Stimulated activated CD8-positive, alpha-beta memory T cell treated with anti-CD3 and anti-CD28 coated beads, Interleukin-2, amount 100 ng/mL, for 1 hour (primary cell): ENCODE measurements at places on chromosomes 1 and 21.

DNA sequence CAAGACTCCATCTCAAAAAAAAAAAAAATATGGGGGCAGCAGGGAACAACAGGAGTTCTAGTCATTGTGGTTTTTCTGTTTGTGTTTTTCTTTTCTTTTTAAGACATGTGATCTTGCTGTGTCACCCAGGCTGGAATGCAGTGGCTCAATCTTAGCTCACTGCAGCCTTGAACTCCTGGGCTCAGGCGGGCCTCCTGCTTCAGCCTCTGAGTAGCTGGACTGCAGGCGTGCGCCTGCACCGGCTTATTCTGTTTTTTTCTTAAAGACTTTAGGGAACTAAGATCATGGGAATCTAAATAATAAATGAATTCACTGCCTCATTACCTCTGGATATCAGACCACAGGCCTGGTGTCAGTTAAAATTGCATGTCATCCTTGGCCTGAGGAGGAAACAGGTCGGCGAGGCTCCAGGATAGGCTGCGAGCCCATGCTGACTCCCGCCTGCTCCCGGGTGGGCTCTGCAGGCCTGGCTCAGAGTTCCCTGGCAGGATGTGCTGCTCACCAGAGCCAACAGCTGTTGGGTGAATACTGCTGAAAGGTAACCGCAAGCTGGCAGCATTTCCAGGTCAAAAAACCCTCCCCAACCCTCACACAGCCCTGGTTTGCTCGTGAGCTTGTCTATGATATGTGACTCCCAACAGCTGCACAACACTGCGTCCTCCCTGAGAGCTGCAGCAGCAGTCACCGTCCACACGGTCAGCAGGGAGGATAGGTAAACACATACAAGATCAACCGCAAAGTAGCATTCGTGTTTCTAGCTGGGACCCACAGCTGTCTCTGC, 58.1 kb downstream of the SCCPDH start:
- no peak for DNase-seq

DNA sequence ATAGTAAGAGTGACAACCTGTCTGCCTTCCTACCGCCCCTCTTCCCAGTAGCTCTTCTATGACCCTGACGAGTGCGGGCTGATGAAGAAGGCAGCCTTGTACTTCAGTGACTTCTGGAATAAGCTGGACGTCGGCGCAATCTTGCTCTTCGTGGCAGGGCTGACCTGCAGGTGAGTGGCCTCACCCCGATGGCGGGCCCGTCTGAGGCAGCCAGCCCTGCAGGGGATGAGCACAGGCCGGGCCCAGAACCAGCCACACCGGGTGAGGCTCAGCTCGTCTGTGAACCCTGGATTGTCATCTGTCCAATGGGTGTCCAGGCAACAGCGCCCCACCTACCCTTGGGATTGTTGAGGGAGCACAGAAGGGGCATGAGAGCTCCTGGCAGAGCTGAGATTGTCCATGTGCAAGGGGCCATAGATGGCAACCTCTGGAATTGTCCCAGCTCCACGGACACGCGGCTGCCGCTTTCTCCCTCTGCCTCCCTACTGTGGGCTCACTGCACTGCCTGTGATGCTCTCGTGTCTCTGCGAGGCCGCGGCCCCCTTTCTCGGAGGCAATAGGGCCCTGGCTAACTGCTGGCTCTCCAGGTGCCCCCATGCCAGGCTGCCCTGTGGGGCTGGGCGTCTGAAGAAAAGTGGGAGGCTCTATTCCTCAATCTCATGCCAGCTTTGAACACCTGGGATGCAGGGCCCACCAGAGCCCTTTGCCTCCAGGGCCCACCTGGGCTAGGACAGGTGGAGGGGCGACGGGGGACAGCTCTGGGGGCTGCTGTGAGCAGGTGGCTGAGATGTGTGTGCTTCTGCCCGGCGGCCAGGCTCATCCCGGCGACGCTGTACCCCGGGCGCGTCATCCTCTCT, 50.0 kb upstream of the LRRC3 start:
- DNase-seq: no peak

DNA sequence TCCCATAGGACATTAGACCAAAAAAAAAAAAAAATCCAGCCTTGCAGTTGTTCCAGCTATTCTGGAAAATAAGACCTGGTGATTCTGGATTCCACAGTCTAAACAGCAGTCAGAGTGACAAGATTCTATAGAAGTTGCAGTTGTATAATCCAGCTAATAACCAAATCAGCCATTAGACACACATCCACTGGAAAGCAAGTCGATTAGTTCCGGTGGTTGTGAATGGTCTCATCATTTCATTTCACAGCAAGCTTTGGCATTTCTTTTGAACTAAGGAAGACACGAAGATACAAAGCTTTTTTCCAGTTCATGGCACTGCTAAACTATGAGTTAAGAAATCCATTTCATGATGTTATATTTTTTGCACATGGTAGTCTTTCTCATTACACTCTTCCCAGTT, 54.4 kb upstream of the FAM89A start:
- no peak for DNase-seq

- DNase-seq: no peak
These were observed 53.6 kb upstream of the LAX1 start for GRCh38 chr1:203711251-203712007.

- DNase-seq: no peak
These were observed 641 bp upstream of the KCNK2 start for GRCh38 chr1:215081661-215082531.

DNA sequence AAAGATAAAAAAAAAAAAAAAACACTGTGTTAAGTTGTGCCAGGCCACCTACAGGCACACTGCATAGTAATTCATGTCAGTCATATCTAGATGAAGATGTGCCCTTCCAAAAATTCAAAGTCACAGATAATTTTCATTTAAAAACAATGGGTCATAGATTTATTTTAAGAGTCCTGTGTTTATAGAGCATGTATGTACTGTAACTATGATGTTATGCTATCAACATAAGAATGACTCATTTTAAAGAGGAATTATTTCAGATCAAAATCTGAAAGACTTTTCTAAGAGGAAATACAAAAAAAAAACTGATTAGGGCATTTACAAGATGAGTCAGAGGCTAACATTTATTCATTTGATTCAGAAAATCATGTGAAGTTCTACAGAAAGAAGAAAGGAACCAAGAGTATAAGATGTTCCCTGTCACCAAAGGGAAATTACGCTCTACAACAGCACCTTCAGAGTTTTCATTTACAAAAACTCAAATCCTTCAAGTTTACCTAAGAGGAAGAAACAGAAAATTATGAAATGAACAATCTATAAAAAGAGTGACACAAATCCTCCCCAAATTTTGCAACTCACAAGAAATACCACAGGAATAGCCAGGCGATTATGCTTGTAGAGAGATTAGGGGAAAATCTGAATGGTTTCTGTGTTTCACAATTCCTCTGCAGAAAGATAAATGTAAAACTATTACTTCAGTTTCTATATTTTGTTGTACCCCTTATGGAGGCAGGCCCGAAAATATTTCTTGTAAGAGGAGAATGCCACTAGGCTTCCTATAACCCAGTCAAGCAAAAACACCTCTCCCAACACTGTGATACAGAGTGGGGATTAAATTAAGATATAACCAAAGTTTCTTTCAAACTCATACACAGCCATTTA, 13.8 kb downstream of the TP53BP2 start:
- no peak for DNase-seq
